ENCODE measurements at places on chromosomes 7 and 10. TPM values are rescaled to one million over a fixed set of nuclear protein-coding genes. Genes with fewer than 3 reads are reported as not detected.

- no peaks in the 10 kb centered on the region for H3K27me3 ChIP-seq
- no peak overlapping the region for H3K27ac ChIP-seq
- DNase-seq = no peak
- no peaks in the 10 kb centered on the region for H3K4me1 ChIP-seq
Measured at GRCh38 chr7:84123965-84124547, 70.5 kb downstream of the SEMA3A start.

DNA sequence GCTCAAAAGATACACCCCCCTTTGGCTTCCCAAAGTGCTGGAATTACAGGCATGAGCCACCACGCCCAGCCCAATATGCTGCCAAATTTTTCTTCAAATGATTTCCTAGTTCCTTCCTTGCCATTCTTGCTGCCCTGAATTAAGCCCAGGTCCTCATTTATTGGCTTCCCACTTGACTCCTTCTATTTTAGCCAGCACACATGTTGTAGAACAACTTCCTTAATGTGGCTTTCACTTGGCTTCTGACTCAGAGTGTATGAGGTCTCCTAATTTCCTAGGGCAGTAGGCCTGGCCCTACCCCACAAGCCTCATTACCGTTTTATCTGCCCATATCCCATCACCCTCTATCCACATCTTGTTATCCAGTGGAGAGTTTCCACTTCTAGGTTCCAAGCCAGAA is 21.8 kb upstream of the HIPK2 start:
- no peak for DNase-seq
- H3K27me3 ChIP-seq = no peaks in the 10 kb centered on the region
- no peaks in the 10 kb centered on the region for H3K36me3 ChIP-seq
- no peak overlapping the region for H3K27ac ChIP-seq

- DNase-seq = no peak
- H3K36me3 ChIP-seq = no peaks in the 10 kb centered on the region
- H3K27me3 ChIP-seq = no peaks in the 10 kb centered on the region
- no peaks in the 10 kb centered on the region for H3K4me1 ChIP-seq
- no peak overlapping the region for H3K27ac ChIP-seq
Measured at GRCh38 chr10:132148261-132149251, 38.2 kb upstream of the DPYSL4 start.

GRCh38 chr7:79340212-79340611 is 113.3 kb downstream of the MAGI2 start:
- H3K27ac ChIP-seq = no peak overlapping the region
- H3K36me3 ChIP-seq = no peaks in the 10 kb centered on the region
- H3K27me3 ChIP-seq = peaks cover 85% of the 10 kb centered on the region
- no peak for DNase-seq
- no peaks in the 10 kb centered on the region for H3K4me1 ChIP-seq

GRCh38 chr7:34162677-34163076 is 257.3 kb downstream of the BMPER start:
- no peaks in the 10 kb centered on the region for H3K4me1 ChIP-seq
- no peak overlapping the region for H3K4me3 ChIP-seq
- no peak for DNase-seq
- H3K27me3 ChIP-seq = no peaks in the 10 kb centered on the region
- no peak overlapping the region for H3K27ac ChIP-seq

GRCh38 chr10:94683214-94684054 is at the start of gene CYP2C18:
Gene CYP2C18, plus strand, starts transcription at chr10:94683729. Its CDS starts 91 bp downstream, at chr10:94683820.
- peaks cover 17% of the 10 kb centered on the region for H3K4me1 ChIP-seq
- no peak for DNase-seq
- H3K27ac ChIP-seq = no peak within 1 kb of the TSS
- H3K27me3 ChIP-seq = no peaks in the 10 kb centered on the region
- H3K36me3 ChIP-seq = no peaks in the 10 kb centered on the region

DNA sequence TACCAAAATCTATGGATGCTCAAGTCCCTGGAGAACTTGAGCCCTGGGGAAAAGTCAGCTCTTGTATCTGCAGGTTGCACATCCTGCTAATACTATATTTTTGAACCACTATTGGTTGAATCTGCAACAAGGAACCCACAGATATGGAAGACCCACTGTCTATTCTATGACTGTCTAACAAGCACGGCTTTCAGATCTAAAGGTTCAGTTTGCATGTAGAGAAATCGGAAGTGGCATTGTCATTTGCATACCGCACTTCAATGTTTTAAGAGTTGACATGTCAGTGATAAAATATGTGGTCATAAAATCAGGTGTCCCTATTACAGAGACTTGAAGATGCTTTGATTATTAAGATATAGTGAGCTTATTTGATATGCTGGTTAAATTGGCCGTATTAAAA is 95.6 kb downstream of the MALRD1 start:
- no peak overlapping the region for H3K27ac ChIP-seq
- H3K4me3 ChIP-seq = no peak overlapping the region
- DNase-seq = no peak
- no peaks in the 10 kb centered on the region for H3K27me3 ChIP-seq
- H3K4me1 ChIP-seq = no peaks in the 10 kb centered on the region
- no peaks in the 10 kb centered on the region for H3K36me3 ChIP-seq

DNA sequence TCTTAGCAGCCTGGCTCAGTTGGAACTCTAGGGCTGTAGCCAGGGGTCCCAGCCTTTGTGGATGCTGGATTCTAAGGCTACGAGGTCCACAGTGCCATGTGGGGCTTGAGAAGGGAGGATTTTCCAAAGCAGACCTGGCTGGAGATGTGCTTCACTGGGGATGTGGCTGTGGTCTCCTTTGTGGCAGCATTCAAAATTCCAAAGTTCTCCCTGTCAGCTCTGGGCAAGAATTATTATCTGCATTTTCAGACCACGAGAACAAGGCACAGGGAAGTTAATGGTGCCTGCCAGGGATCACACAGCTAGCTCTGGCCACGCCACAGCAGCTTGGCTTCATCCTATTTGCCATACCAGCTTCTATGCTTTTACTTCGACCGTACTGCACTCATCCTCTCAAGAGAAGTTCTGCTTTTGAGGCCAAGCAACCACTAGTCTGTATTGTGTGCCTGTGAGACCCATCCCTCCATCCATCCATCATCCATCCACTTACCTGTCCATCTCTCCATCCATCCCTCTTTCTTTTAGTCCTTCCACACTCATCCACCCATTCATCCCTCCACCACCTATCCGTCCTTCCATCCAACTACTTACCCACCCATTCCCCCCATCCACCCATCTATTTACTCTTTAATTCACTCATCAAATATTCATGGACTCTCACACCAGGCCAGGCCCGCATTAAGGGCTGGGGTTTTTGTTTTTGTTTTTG is 71.5 kb downstream of the ZMIZ1 start:
- no peak overlapping the region for H3K4me3 ChIP-seq
- H3K27me3 ChIP-seq = no peaks in the 10 kb centered on the region
- no peak for DNase-seq
- H3K4me1 ChIP-seq = peaks cover 23% of the 10 kb centered on the region

- H3K4me3 ChIP-seq = no peak overlapping the region
- H3K27me3 ChIP-seq = no peaks in the 10 kb centered on the region
- H3K36me3 ChIP-seq = no peaks in the 10 kb centered on the region
- no peak overlapping the region for H3K27ac ChIP-seq
- no peaks in the 10 kb centered on the region for H3K4me1 ChIP-seq
Measured at GRCh38 chr7:127644484-127644883, 7.5 kb upstream of the SND1 start.

DNA sequence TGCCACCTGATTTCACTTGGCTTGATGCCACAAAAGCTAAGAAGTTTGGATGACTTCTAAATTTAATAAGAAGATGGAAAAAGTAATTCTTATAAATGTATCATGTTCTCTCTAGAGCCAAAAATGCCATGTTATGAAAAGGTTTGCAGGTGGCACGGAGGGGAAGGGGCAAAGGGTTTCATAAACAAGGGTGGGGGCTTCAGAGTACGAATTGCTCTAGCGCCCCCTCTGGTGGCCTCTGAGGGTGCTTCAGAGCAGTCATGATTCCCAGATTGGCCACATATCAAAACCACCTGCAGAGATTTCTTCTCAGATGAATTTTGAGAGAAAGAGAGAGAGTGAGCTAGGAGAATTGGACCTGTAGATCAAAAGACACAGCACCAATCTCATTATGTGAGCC is 208.6 kb upstream of the YAE1 start:
- no peaks in the 10 kb centered on the region for H3K4me1 ChIP-seq
- H3K27ac ChIP-seq = no peak overlapping the region
- DNase-seq = no peak
- H3K36me3 ChIP-seq = no peaks in the 10 kb centered on the region

DNA sequence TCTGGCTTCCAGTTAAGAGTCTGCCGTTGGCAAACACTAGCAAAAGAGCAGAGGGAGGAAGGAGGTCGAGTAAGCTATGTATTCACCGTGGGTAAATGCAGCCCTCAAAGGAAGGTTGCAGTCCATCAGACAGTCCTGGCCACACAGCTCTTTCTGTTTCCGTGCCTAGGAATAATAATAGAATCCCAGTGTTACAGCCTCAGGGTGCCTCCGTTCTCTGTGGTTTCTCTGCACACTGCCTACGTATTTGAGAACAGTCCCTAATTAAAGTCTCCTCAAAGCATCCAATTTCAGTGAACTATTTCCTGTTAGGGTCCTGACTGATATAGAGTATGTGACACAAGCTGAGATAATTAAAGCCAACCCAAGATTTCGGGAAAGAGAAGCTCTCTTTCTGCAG is 176.7 kb downstream of the GPAM start:
- H3K27ac ChIP-seq = no peak overlapping the region
- H3K4me1 ChIP-seq = no peaks in the 10 kb centered on the region
- peaks cover 12% of the 10 kb centered on the region for H3K27me3 ChIP-seq
- no peak for DNase-seq

DNA sequence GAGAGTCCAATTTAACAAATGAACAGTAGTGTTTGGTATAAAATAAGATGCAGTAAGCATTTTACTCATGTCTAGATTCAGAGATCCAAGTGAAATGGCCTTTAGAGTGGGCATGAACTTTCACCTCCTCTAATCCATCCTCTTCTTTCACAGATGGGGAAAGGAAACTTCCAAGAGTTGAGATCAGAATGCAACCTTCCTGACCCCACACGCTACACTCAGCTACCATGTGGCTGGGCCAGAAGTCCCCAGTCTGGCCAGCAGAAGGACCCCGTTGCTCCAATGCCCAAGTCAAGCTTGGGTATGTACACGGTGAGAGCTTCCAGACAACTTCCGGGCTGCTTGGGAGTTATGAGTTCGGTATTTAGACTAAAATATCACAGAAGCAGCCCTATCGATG is 228.0 kb downstream of the ELMO1 start:
- no peaks in the 10 kb centered on the region for H3K27me3 ChIP-seq
- peaks cover 5% of the 10 kb centered on the region for H3K4me1 ChIP-seq
- no peak for DNase-seq
- H3K27ac ChIP-seq = no peak overlapping the region
- no peaks in the 10 kb centered on the region for H3K36me3 ChIP-seq
- no peak overlapping the region for H3K4me3 ChIP-seq

DNA sequence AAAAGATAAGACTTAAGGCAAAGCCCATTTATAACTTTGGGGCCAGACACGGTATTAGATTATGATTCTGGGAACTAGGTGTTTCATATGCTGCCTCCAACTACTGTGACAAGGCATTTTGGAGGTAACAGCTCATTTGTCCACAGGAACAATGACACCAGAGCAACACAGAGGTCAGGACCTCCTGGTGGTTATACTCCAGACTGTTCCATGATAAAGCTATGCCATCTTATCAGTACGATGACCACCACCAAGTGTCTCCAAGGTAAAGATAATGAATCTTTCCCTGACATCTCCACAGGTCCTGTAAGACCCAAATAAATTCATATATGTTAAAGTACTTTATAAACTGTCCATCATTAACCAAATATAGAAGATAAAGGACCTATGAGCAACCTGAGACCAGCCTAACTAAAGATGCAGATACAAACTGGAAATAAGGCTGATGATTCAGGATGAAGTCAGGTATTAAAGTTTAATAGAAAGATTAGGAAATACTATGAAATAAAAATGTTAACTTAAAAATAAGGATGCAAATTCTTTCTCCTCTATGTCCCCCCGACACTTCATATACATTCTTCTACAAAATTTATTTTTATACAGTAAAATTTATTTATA is 26.2 kb downstream of the CUL2 start:
- H3K27ac ChIP-seq = no peak overlapping the region
- no peaks in the 10 kb centered on the region for H3K4me1 ChIP-seq
- no peaks in the 10 kb centered on the region for H3K27me3 ChIP-seq
- no peak for DNase-seq
- no peak overlapping the region for H3K4me3 ChIP-seq

GRCh38 chr7:155963771-155964195 is 151.5 kb upstream of the SHH start:
- no peak overlapping the region for H3K27ac ChIP-seq
- no peaks in the 10 kb centered on the region for H3K36me3 ChIP-seq
- no peak overlapping the region for H3K4me3 ChIP-seq

DNA sequence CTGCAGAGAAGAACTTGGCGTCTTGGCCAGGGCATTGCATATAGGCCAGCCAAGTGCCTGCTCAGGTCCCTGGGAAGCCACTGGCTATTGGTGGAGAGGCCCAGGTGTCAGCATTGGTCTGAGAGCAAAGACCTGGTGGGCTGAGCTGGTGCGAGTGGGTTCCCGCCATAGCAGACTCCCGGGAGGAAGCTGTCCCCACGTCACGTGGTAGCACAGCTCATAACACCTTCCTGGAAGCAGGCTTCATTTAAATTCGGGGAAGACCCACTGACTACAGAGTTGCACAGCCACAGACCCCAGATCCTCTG is 130.5 kb downstream of the WDR37 start:
- no peaks in the 10 kb centered on the region for H3K36me3 ChIP-seq
- no peak for DNase-seq
- H3K27me3 ChIP-seq = peaks cover 16% of the 10 kb centered on the region
- peaks cover 6% of the 10 kb centered on the region for H3K4me1 ChIP-seq
- no peak overlapping the region for H3K27ac ChIP-seq
- no peak overlapping the region for H3K4me3 ChIP-seq

- peaks cover 6% of the 10 kb centered on the region for H3K4me1 ChIP-seq
- DNase-seq = peak; percentile 48
- H3K27ac ChIP-seq = no peak overlapping the region
- H3K36me3 ChIP-seq = no peaks in the 10 kb centered on the region
- no peak overlapping the region for H3K4me3 ChIP-seq
Measured at GRCh38 chr10:121553511-121554264, 44.6 kb downstream of the FGFR2 start.

DNA sequence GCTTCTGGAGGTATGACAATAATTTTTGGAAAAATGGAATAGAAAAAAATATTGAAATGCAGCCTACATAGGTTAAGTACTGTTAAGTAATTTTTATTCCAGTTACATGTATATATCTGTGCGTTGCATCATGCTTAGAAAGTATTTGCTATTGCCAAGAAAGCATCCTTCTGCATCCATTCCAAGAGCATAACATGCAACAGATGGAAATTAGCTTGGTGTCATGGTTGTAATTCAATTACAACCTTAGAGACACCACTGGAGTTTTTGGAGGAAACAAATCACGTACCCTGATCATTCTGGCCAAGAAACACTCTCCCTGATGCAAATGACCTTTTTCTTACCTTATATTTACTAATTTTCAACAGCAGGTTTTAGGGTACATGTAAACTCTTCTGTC is 1.7 kb downstream of the AKR1B1 start:
- H3K36me3 ChIP-seq = peaks cover 16% of the 10 kb centered on the region
- DNase-seq = no peak
- no peak overlapping the region for H3K27ac ChIP-seq

GRCh38 chr7:117185124-117185523 is 137.7 kb downstream of the WNT2 start:
- no peak for DNase-seq
- peaks cover 13% of the 10 kb centered on the region for H3K36me3 ChIP-seq
- no peaks in the 10 kb centered on the region for H3K4me1 ChIP-seq
- no peak overlapping the region for H3K27ac ChIP-seq
- H3K27me3 ChIP-seq = no peaks in the 10 kb centered on the region

Gene STEAP4
- total RNA-seq = not detected

Gene NKX2-3
- not detected for total RNA-seq

Gene TAS2R5
- 4.7 TPM for total RNA-seq

Gene ADAM22
- not detected for total RNA-seq

Gene ARHGEF5
- 54.7 TPM for total RNA-seq

Gene FAM13C
- total RNA-seq = not detected

Gene VPS41
- 45.1 TPM for total RNA-seq

Gene NXPH1
- total RNA-seq = not detected

Gene PRF1
- total RNA-seq = not detected

Gene CCDC136
- 3.5 TPM for total RNA-seq

Gene INPP5A
- 14.2 TPM for total RNA-seq
